CD4-positive, alpha-beta T cell treated with Interleukin-12 subunit alpha and Interleukin-12 subunit beta, for 1 hour (primary cell): ENCODE measurements at places on chromosomes 5 and 9.
A peak's percentile ranks its signal among the peaks of the same experiment; 100 is the strongest.

GRCh38 chr9:126661521-126662251 lies 48.0 kb downstream of the LMX1B start:
- DNase-seq, result no peak

DNA sequence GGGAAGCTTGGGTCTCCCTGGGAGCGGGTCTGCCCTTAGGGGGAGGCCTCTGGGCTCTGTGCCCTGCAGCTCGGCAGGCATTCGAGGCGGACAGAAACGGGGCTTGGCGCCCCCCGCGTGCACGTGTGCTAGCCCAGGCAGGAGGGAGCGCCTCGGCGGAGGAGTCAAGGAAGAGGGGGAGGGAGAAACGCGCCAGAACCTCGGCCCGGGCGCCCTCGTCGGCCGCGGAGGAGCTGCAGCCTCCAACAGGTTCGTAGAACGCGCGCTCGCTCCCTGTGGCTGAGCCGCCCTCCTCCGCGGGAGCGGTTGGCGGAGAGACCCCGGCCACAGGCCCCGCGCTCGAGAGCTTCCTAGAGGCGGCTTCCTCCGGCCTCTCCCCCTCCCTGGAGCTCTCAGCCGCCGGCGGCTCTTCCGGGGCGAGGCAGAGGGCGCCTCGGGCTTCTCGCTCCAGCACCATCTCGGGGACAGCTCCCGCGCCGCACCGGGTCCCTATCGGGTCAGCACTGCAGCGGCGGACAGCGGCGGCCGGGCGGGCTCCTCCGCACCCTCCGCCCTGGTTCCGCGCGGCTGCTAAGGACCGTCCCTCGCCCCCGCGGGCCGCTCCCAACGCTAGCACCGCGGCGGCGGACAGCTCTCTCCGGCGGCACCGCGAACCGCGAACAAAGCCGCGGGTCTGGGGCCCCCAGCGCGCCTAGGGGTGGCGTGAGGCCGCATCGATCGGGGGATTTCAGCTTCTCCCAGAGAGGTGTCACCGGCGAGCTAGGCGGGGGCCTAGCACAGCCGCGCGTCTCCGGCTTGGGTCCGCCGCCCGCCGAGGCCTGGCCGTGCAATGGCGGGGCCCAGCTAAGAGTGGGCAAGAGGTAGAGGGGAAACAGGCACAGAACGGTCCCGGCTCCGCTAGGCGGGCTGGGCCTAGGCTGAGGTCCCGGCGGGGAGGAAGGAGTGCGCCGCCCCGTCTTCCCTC lies 74.6 kb upstream of the CPLX2 start:
- DNase-seq, result peak; percentile 78

DNA sequence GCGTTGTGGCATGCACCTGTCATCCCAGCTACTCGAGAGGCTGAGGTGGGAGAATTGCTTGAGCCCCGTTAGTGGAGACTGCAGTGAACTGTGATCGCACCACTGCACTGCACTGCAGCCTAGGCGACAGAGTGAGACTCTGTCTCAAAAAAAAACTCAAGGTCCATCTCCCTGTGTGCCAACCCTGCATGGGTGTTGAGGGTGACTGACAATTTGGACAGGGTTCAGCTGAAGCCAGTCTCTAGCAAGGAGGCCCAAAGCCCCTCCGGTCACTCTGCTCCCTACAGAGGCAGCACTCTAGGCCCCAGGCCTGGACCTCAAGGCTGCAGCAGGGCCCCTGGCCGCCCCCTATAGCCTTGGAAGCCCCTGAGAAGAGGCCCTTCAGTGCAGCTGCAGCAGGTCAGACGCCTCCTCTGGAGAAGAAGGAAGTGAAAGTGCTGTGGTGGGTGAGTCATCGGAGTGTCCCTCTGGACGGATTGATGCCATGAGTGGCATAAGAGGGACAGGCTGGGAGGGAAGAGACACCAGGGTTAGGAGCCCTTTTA lies 39.2 kb upstream of the NEK6 start:
- peak; percentile 31 for DNase-seq

DNA sequence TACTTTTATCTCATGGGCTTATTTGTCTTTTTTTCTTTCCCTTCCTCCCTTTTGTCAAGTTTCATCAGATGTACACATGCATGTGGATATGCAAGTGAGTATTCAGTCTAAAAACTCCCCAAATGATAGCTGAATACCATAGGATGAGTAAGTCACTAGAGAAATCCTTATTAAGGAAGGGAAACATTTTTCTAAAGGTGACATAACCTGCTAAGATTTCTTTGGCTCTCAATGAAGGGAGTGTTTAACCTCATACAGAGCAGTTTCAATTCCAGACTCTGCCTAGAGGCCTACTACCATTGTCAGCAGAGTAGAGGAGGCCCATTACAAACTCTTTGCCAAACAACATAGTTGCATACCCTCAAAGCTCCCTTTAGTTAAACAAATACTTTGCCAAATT lies 192.4 kb downstream of the ARHGEF28 start:
- DNase-seq, result no peak
